ENCODE measurements at places on chromosomes 11 and 22. TPM values are rescaled to one million over a fixed set of nuclear protein-coding genes. Genes with fewer than 3 reads are reported as not detected.

Gene FJX1
- 36.0 TPM for total RNA-seq

Gene SHANK2
- 8.8 TPM for total RNA-seq

Gene POU2AF2
- not detected for total RNA-seq

Gene FAM180B
- not detected for total RNA-seq

Gene YPEL1
- total RNA-seq = 0.31 TPM

Gene POTEH
- not detected for total RNA-seq

Gene SEC14L3
- total RNA-seq = not detected

Gene TRIM51
- total RNA-seq = not detected

Gene MMP13
- not detected for total RNA-seq

Gene GAS2L1
- 36.2 TPM for total RNA-seq

Gene P2RY6
- total RNA-seq = 7.5 TPM

Gene HBB
- not detected for total RNA-seq

Gene RBMXL2
- not detected for total RNA-seq

Gene OR51T1
- total RNA-seq = not detected

Data from A549 treated with Mapracorat at 1 μM for 4 hours (cell line).